ENCODE measurements at places on chromosomes 12 and 14.

DNA sequence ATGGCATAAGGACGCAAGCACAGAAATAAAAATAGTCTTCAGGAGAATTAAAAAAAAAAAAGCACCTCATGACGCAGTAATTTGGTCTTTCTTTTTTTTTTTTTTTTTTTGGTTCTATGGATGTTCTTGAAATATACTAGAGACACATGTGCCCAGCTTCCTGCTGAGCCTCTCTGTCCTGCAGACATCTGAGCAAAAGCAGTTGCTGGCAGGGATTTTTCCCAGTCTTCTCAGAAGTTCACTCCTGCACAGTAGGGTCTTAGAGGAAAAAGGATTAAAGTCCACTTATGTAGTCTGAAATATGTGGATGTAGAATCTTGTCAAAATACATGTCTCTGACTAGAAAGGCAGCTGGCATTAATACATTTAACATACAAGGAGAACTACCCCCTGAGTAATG lies 1888.1 kb upstream of the SEL1L start:
- DNase-seq = no peak

DNA sequence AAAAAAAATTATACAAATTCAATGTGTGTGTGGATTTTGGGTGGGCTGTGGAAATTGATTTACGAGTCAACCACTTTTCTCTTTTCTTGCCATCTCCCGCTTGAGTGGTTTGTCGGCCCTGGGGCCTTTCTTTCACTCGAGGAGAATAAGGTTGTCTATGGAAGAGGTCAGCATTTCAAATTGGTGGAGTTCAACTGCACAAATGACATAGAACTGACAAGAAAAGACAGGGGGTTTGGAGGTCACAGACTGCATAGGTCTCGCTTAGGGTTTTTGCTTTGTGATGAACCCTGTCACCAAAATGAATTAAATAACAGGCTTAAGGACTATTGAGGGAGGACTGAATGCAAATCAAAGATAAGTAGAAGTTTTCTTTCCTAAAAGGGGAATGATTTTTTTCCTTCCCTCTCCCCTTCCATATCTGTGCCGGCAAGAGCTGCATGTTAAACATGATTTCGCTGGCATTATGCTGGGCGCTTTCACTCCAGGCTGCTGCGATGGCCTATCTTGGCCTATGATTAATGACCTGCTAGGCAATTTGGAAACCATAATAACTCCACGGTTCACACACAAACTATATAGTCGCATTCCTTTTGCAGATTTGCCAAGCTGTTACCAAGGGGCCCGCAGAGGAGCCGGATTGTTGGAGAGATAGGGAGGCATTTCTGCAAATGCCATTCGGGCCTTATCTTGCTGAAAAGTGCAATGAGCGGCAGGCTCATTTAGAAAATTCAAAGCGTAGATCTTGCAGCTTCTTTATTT lies 20.7 kb downstream of the ASCL1 start:
- no peak for DNase-seq

DNA sequence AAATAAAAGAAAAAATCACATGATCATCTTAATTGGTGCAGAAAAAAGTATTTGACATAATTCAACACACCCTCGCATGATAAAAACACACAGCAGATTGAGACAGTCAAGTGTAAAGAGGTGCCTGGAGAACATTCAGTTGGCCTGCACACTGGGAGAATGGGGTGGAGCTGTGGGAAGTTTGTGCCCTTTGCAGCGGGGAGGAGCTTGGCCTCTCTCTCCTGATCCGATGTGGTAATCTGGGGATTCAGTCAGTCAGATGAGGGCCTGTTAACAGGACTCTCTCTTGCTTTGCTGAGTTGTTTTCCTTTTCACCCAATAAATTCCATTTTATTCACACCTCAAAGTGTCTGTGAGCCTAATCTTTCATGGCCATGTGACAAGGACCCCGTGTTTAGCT lies 5.9 kb downstream of the SERPINA6 start:
- DNase-seq = no peak

GRCh38 chr12:49131894-49132461 lies 783 bp upstream of the TUBA1B start:
- DNase-seq = peak; percentile 73

- DNase-seq = no peak
Measured at GRCh38 chr14:33357225-33358010, 418.7 kb downstream of the NPAS3 start.

DNA sequence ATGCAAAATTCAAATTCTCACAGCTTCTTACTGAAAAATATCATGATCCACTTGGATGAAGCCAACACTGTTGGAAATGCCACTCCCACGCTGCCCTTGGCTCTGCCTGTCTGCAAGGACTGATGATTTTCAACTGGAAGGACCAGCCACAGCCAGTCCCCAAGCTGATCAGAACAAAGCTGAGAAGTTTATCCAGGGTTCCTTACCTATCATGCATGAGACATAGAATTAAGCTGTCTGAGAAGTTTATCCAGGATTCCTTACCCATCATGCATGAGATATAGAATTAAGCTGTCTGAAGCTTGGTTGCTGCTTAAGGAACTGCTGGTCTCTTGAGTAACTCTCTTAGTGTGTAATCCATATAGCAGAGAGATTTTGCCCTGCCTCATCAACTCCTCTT lies 159.8 kb upstream of the TMEM260 start:
- DNase-seq = no peak

- DNase-seq = no peak
Measured at GRCh38 chr12:132423251-132423819, 66.6 kb upstream of the FBRSL1 start.

DNA sequence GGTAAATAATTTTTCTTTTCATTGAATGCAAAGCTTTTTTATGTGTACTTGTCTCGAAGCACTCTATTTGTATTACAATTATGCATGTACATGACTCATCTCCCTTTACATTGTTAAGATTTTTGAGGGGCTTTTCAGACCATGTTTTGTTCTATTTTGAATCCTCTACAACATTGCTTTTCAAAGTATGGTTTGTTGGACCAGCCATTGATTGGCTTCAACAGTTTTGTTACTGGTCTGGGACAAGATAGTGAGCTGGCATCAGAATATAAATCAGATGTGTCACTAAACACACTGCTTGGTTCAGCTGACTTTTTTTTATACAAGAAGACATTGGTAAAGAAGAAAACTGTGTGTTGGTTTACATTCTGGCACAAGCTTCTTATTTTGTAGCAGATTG lies 122.3 kb downstream of the MON2 start:
- peak; percentile 58 for DNase-seq

GRCh38 chr12:28202374-28203130 lies 12.3 kb downstream of the CCDC91 start:
- no peak for DNase-seq

DNA sequence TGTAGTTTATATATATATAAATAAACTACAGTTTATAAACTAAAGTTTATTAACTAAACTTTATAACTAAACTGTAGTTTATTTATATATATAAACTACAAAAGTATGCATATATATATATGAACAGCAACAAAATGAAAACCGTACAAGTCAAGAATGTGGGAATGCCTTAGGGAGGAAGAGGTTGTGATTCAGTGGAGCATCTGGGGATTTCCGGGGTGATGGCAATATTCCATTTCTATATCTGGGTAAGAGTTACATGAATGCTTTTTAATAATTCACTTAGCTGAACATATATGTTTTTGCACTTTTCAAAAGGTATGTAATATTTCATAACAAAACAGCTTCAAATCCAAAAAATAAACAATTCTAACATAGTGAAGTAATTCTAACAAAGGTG lies 30.1 kb upstream of the CAND1 start:
- DNase-seq = peak; percentile 22

- DNase-seq = peak; percentile 70
Measured at GRCh38 chr14:32028599-32028998, 48.5 kb upstream of the ARHGAP5 start.

- peak; percentile 3 for DNase-seq
Measured at GRCh38 chr14:36901861-36902260, 240.2 kb downstream of the PAX9 start.

- peak; percentile 63 for DNase-seq
Measured at GRCh38 chr12:26658991-26659390, 174.0 kb downstream of the ITPR2 start.
